ENCODE measurements at places on chromosomes 5 and 9.

DNA sequence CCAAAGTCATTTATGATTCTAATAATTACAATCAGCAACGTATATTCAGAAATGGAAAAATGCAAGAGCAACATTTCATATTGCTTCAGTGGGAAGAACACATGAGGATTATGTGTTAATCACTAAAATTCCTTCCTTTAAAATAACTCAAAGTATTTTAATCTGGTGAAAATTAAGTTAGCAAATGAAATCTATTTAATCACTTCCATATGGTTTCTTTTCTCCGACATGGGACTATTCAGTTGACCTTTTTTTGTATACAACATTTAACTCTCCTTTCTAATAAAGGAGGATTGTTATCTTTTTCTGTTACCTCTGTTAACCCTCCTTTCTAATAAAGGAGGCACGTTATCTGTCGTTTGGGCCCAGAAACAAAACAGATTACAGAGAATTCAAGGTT lies 59.9 kb downstream of the HOMER1 start:
- no peak for DNase-seq
- H3K27me3 ChIP-seq = peaks cover 9% of the 10 kb centered on the region
- no peak overlapping the region for H3K27ac ChIP-seq
- peaks cover 1% of the 10 kb centered on the region for H3K4me1 ChIP-seq
- H3K36me3 ChIP-seq = no peaks in the 10 kb centered on the region

DNA sequence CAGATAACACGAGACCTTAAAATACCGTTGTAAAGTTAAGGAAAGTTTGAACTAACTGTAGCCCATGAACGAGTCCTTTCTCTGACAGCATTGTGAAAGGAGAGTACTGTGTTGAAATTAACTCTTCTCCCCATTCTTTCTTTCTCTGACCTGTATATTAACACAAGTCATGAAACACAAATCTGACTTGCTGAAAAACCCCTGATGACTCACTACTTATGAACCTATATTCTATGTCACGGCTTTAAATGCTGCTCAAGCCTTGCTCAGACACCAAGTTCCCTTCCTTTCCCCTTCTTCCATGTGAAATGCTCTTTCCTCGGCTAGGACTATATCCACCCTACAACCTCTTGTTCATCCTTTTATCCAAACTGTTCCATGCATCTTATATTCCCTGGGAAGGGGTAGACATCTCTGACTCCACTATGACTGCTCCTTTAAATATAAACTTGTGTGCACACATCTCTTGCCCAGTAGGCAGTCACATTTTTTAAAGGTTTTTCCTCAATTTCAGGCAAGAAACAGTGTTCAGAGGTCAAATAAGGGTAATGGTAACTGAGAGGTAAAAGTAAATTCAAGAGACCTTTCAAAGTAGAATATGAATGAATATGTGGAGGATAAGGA lies 142.9 kb downstream of the NFIB start:
- no peak overlapping the region for H3K27ac ChIP-seq
- no peak overlapping the region for H3K4me3 ChIP-seq
- DNase-seq = no peak
- H3K27me3 ChIP-seq = no peaks in the 10 kb centered on the region
- no peaks in the 10 kb centered on the region for H3K36me3 ChIP-seq
- H3K4me1 ChIP-seq = no peaks in the 10 kb centered on the region

DNA sequence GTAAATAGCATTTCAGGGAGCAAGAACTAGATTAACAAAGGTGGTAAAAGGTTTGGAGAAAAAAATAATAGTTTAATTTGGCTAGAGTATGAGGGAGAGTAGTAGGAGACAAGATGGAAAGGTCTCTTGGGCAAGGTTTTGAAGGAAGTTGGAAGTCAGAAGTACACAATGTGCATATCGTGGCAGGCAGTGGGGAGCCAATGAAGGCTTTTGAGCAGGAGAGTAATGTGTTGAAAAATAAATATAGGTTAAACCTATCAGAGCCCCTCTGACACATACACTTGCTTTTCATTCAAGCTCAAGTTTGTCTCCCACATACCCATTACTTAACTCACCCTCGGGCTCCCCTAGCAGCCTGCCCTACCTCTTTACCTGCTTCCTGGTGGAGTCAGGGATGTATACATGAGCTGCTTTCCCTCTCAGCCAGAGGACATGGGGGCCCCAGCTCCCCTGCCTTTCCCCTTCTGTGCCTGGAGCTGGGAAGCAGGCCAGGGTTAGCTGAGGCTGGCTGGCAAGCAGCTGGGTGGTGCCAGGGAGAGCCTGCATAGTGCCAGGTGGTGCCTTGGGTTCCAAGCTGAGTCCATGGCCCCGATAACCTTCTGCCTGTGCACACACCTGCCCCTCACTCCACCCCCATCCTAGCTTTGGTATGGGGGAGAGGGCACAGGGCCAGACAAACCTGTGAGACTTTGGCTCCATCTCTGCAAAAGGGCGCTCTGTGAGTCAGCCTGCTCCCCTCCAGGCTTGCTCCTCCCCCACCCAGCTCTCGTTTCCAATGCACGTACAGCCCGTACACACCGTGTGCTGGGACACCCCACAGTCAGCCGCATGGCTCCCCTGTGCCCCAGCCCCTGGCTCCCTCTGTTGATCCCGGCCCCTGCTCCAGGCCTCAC lies at the start of gene CA9:
Gene CA9 (plus strand): TSS at position 797 of the 893 bp plus-strand sequence. CDS start 32 bp downstream, at position 829.
- H3K27ac ChIP-seq = no peak within 1 kb of the TSS
- H3K36me3 ChIP-seq = no peaks in the 10 kb centered on the region
- no peak for DNase-seq
- peaks cover 32% of the 10 kb centered on the region for H3K27me3 ChIP-seq
- peaks cover 10% of the 10 kb centered on the region for H3K4me1 ChIP-seq

- no peak overlapping the region for H3K4me3 ChIP-seq
- no peak for DNase-seq
- H3K27me3 ChIP-seq = no peaks in the 10 kb centered on the region
- H3K4me1 ChIP-seq = peaks cover 40% of the 10 kb centered on the region
- H3K27ac ChIP-seq = no peak overlapping the region
Measured at GRCh38 chr5:154271466-154271865, 80.9 kb downstream of the GALNT10 start.

- no peak overlapping the region for H3K27ac ChIP-seq
- H3K27me3 ChIP-seq = no peaks in the 10 kb centered on the region
- H3K36me3 ChIP-seq = no peaks in the 10 kb centered on the region
Measured at GRCh38 chr5:125249400-125249799, 503.0 kb upstream of the ZNF608 start.

DNA sequence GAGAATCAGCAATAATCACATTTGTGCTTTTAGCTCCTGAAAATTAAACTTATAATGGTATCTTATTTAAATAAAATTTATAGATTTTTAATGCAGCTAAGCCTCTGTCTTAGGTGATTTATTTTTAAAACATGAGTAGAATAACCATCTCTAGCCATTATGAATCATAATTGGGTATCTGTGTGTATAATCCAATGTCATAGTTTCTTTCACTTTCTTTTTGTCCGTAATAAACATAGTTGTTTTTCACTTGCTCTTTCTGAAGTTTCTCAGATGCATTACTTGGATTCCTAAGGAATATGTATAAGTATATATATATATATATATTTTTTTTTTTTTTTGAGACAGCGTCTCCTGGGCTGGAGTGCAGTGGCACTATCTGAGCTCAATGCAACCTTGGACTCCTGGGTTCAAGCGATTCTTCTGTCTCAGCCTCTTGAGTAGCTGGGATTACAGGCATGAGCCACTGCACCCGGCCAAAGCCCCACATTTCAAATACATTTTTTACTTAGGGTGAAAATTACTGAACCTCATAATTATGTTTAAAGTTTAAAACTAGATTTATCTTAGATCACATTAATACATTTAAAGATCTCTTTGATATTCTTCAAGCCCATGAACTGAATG lies 377.1 kb downstream of the PRDM9 start:
- H3K27ac ChIP-seq = no peak overlapping the region
- no peak for DNase-seq
- H3K4me3 ChIP-seq = no peak overlapping the region
- no peaks in the 10 kb centered on the region for H3K36me3 ChIP-seq
- no peaks in the 10 kb centered on the region for H3K4me1 ChIP-seq
- H3K27me3 ChIP-seq = no peaks in the 10 kb centered on the region

DNA sequence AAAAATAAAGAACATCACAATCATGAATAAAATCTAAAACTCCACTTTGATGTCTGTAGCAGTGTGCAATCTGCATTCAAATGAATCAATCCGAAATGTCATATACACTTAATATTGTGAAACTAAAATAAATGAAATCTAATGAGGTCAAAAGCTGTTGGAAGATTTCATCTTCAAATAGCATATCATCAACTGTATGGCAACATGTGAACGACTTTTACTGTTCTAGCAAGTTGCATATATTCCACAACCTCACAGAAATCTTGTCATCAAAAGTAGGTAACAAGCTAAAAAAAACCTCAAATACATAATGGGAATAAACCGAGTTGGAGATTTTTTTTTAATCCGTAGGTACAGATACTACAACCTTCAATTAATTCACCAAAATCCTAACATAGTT lies 1.2 kb downstream of the PTBP3 start:
- DNase-seq = no peak
- peak overlapping the region; percentile 84 for H3K4me3 ChIP-seq
- peak overlapping the region; percentile 86 for H3K27ac ChIP-seq
- peaks cover 48% of the 10 kb centered on the region for H3K4me1 ChIP-seq
- no peaks in the 10 kb centered on the region for H3K27me3 ChIP-seq
- H3K36me3 ChIP-seq = peaks cover 19% of the 10 kb centered on the region

Measured in activated CD4-positive, alpha-beta memory T cell treated with anti-CD3 and anti-CD28 coated beads, Interleukin-2, amount 10 ng/mL, durations not matched to agents 7 days and 5 days (primary cell).